ENCODE measurements at places on chromosomes 2 and 18. TPM values are rescaled to one million over a fixed set of nuclear protein-coding genes. Genes with fewer than 3 reads are reported as not detected.

DNA sequence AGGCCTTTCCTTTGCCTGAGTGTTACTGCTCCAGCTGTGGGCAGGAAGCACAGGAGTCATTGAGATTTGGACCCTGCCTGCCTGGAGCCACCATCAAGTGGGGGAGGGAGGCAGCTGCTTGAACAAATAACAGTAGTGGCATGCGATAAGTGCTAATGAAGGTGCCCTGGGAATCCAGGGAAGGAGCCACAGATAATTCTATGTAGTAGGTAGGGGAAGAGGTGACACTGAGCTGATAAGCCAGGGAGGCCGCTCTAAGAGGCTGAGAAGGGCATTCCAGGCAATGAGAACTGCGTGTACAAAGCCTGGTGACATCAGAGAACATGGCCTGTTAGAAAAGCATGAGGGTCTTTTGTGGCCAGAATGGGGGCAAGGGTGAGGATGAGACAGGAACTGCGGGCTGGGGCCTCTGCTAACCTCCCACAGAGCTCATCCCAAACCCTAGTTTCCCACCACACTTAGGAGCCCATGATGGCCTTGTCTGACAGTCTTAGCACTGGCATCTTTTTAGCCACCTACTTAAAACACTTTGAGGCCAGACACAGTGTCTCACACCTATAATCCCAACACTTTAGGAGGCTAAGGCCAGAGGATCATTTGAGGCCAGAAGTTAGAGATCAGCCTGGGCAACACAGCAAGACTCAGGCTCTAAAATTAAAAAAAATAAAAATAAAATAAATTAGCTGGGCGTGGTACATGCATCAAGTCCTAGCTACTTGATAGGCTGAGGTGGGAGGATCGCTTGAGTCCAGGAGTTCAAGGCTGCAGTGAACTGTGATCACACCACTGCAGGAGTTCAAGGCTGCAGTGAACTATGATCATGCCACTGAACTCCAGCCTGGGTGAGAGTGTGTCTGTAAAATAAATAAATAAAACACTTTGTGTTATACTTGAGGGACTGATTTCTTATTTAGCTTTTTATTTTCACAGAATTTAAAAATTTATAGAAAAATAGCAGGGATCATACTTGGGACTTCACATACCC, 58.9 kb downstream of the TET3 start:
- no peak overlapping the region for H3K4me3 ChIP-seq
- DNase-seq: no peak

The PLGLB1 gene
- 3.1 TPM for total RNA-seq

The DDX18 gene
- total RNA-seq: 53.0 TPM

The TRABD2A gene
- 2.0 TPM for total RNA-seq

The AQP12B gene
- total RNA-seq: not detected

- H3K36me3 ChIP-seq: peaks cover 48% of the 10 kb centered on the region
- no peaks in the 10 kb centered on the region for H3K27me3 ChIP-seq
- peak overlapping the region; percentile 50 for H3K27ac ChIP-seq
- no peak overlapping the region for H3K4me3 ChIP-seq
Observed at GRCh38 chr2:30255466-30256408, 24.4 kb downstream of the LBH start.

GRCh38 chr2:37323176-37323780, 1.4 kb downstream of the PRKD3 start:
- no peaks in the 10 kb centered on the region for H3K36me3 ChIP-seq
- no peak for DNase-seq
- peak overlapping the region; percentile 89 for H3K4me3 ChIP-seq
- H3K4me1 ChIP-seq: peaks cover 35% of the 10 kb centered on the region
- H3K27me3 ChIP-seq: no peaks in the 10 kb centered on the region

GRCh38 chr2:3107567-3107966, 270.1 kb downstream of the EIPR1 start:
- no peaks in the 10 kb centered on the region for H3K27me3 ChIP-seq
- H3K4me3 ChIP-seq: no peak overlapping the region
- H3K36me3 ChIP-seq: no peaks in the 10 kb centered on the region
- no peaks in the 10 kb centered on the region for H3K4me1 ChIP-seq
- H3K27ac ChIP-seq: no peak overlapping the region

DNA sequence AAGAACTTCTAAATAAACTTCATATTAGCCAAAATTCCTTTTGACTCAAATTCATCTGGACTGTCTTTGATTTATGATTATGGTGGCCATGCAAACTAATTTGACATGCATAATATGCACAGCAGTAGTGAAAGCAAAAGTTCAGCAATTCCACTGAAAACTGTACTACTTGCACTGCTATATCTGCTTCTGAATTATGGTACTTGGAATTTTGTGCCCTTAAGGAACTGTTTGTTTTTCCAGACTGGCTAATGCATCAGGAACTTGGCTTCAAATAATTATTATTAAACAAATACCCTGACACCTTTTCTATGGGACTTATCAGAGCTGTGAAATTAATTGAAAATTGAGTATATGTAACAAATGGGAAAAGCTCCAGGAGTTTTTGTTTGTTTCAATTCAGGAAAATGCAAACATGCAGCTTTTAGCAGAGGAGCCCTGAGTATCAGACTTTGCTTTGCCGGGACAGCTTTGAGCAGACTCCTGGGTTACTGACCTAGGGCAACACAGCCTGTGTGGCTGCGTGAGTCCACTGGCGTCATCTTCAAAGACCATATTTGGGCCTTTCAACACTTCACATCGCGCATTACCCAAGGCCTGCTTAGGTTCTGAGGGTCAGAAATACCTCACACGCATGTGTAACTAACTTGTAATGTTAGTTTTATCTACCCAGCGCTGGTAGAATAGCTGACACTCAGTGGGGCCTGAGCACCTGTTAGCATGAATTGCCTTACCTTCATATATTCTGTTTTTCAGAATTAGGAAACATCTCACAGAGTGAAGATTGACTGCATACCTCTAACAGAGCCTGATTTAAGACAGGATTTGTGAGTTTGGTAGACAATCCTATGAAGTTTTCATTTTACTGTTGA, 35.4 kb downstream of the CFAP221 start:
- H3K4me3 ChIP-seq: no peak overlapping the region
- no peaks in the 10 kb centered on the region for H3K36me3 ChIP-seq
- H3K4me1 ChIP-seq: peaks cover 8% of the 10 kb centered on the region

The SPR gene
- total RNA-seq: 49.2 TPM

The CXCR1 gene
- total RNA-seq: 3.1 TPM

GRCh38 chr2:227534714-227535113, 62.8 kb downstream of the AGFG1 start:
- no peak overlapping the region for H3K4me3 ChIP-seq
- no peak overlapping the region for H3K27ac ChIP-seq
- no peak for DNase-seq
- H3K27me3 ChIP-seq: no peaks in the 10 kb centered on the region
- H3K36me3 ChIP-seq: peaks cover 9% of the 10 kb centered on the region

DNA sequence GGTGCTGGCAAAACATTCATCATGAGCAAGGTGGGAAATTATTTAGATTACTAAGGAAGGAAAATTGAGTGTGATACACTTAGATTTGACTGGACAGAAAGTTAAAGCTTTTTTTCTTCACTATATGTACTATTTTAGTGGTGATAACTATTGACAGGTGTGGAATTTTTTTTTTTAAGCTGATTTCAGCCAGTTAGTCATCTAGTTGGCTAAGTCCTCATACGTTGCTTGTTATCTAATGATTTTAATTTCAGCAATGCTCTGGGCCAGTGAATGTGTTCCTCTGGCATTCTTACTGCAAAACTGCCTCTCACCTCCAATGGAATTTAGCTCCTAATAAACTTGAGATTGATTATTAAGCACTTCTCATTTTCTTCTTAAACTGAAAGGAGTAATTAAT, 1223.2 kb upstream of the ACVR2A start:
- H3K27me3 ChIP-seq: no peaks in the 10 kb centered on the region
- no peaks in the 10 kb centered on the region for H3K36me3 ChIP-seq
- H3K27ac ChIP-seq: no peak overlapping the region

The KCNJ3 gene
- total RNA-seq: not detected

GRCh38 chr2:222256250-222256649, 42.5 kb downstream of the PAX3 start:
- no peak overlapping the region for H3K4me3 ChIP-seq
- DNase-seq: no peak
- no peaks in the 10 kb centered on the region for H3K27me3 ChIP-seq

DNA sequence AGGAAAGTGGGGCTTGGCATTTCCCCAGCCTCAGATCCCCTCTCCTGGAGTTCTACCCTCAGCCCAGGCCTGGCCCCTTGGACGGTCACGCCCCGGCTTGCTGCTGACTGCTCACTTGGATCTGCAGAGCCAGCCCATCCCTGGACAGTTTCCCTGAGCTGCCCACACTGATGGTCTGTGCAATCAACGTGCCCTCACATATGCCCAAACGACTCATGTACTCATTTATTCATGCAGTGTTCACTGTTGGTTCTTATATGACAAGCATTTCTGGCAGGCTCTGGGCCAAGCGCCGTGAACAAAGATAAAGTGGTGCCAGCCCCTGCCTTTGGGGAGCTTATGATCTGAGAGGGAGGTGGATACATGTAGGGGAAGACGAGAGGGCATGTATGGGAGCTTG, 20.3 kb upstream of the GLI2 start:
- H3K4me1 ChIP-seq: no peaks in the 10 kb centered on the region
- H3K36me3 ChIP-seq: no peaks in the 10 kb centered on the region
- no peaks in the 10 kb centered on the region for H3K27me3 ChIP-seq
- no peak for DNase-seq
- H3K4me3 ChIP-seq: no peak overlapping the region

DNA sequence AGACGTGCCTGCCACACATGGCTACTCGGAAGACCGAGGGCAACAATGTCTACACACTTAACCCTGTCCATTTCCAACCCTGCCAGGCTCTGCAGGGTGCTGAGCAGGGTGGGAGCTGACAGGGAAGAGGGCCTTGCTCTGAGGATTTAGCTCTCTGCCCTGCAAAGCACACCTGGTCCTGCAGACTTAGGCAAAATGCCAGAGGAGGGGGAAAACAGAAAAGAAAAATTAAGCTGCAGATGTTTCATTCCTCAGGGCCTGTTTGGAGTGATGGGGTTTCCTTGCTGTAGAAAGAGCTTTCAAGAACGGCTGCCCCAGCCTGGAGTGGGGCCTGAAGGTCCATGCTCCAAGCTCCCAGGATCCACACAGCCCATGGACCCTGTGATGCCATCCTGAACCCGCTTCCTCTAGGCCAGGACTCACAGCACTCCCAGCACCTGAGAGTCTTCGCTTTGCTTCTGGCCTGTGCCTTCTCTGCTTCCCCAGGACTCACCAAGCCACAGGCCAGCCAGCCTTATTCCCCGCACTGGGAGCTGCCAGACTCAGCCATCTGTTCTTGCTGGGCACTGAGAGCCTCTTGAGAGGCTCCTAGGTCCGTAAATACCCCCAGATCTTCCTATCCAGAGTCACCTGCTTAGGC, 9.1 kb upstream of the TEX51 start:
- no peak overlapping the region for H3K27ac ChIP-seq
- DNase-seq: peak; percentile 14
- no peaks in the 10 kb centered on the region for H3K27me3 ChIP-seq
- H3K4me3 ChIP-seq: no peak overlapping the region
- H3K4me1 ChIP-seq: peaks cover 4% of the 10 kb centered on the region
- no peaks in the 10 kb centered on the region for H3K36me3 ChIP-seq

- no peak for DNase-seq
- no peaks in the 10 kb centered on the region for H3K36me3 ChIP-seq
- no peak overlapping the region for H3K27ac ChIP-seq
- H3K4me1 ChIP-seq: no peaks in the 10 kb centered on the region
- H3K27me3 ChIP-seq: no peaks in the 10 kb centered on the region
- H3K4me3 ChIP-seq: no peak overlapping the region
Observed at GRCh38 chr2:186554850-186555671, 34.8 kb upstream of the ITGAV start.

DNA sequence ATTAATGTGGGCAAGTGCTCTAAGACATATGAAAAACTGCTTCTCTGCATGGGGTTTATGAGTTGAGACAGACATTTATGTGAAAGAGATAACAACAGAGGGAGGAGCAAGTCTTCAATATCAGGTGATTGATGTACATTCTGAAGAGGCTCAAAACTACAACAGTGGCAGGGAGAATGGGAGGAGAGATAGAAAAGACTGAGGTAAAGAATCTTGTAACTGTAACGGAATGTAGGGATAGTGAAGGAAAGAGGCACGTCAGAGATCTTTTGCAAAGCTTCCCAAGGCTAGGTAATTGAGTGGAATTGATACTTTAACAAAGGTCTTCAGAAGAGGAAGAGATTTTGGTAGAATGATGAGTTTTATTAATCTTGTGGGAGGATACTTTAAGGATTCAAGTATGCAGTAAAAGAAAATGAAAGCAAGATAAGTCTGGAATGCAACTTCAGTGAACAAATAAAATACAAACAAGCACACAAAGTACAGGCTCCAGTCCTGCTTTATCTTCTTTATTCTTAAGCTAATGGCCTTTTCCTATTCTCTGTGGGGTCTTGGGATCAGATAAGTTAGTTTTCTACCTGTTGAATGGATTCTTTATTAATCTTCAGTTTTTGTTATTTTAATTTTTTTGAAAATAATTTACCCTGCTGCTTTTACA, 15.0 kb downstream of the SMAD4 start:
- no peak overlapping the region for H3K27ac ChIP-seq
- no peaks in the 10 kb centered on the region for H3K27me3 ChIP-seq
- no peak overlapping the region for H3K4me3 ChIP-seq
- H3K4me1 ChIP-seq: peaks cover 49% of the 10 kb centered on the region
- peaks cover 28% of the 10 kb centered on the region for H3K36me3 ChIP-seq

GRCh38 chr2:9965119-9965822, 13.8 kb downstream of the GRHL1 start:
- peaks cover 7% of the 10 kb centered on the region for H3K4me1 ChIP-seq
- DNase-seq: no peak
- peaks cover 4% of the 10 kb centered on the region for H3K36me3 ChIP-seq
- H3K4me3 ChIP-seq: no peak overlapping the region

The HOXD3 gene
- 0.57 TPM for total RNA-seq

The ANO7 gene
- total RNA-seq: 1.0 TPM

- no peaks in the 10 kb centered on the region for H3K27me3 ChIP-seq
- no peak for DNase-seq
- H3K4me1 ChIP-seq: peaks cover 17% of the 10 kb centered on the region
- H3K27ac ChIP-seq: no peak overlapping the region
- no peaks in the 10 kb centered on the region for H3K36me3 ChIP-seq
- H3K4me3 ChIP-seq: no peak overlapping the region
Observed at GRCh38 chr2:108536133-108536780, 2.0 kb downstream of the LIMS1 start.

GRCh38 chr2:231674587-231675338, 33.6 kb upstream of the PTMA start:
- DNase-seq: peak; percentile 66
- peaks cover 52% of the 10 kb centered on the region for H3K4me1 ChIP-seq
- no peaks in the 10 kb centered on the region for H3K27me3 ChIP-seq
- H3K27ac ChIP-seq: peak overlapping the region; percentile 92

DNA sequence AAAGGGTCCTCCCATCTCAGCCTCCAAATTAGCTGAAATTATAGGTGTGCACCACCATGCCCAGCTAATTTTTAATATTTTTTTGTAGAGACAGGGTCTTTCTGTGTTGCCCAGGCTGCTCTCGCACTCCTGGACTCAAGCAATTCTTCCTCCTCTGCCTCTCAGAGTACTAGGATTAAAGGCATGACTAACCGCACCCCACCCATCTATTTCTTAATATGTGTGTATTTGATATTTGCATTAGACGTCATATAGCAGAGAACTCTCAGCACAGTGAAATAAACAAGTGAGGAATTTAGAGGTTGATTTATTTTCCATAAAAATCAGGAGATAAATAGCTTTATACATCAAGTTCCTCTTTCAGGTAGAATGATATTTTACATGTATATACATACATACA, 213.5 kb downstream of the FSIP2 start:
- no peak overlapping the region for H3K4me3 ChIP-seq
- H3K4me1 ChIP-seq: no peaks in the 10 kb centered on the region
- no peak for DNase-seq
- no peaks in the 10 kb centered on the region for H3K36me3 ChIP-seq
- no peaks in the 10 kb centered on the region for H3K27me3 ChIP-seq
